ENCODE measurements at places on chromosomes 6 and 20.

DNA sequence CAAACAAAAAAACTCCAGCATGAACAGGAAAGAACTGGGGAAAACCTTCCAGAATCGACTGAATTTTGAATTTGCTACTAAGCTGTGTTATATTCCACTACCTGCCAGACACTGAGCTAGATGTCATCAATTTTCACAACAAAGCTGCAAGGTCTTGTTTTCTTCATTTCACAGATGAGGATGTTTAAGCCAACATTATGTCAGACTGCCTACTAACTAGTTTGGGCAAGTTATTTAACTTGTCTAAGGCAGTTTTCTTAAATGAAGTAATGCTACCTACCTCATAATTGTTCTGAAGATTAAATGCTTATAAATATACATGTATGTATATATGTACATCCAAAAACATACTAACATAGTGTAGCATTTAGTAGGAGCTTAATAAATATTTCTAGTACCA lies 144.4 kb downstream of the MMS22L start:
- no peak for DNase-seq

- no peak for DNase-seq
Measured at GRCh38 chr20:34604980-34605788, 46.7 kb downstream of the MAP1LC3A start.

DNA sequence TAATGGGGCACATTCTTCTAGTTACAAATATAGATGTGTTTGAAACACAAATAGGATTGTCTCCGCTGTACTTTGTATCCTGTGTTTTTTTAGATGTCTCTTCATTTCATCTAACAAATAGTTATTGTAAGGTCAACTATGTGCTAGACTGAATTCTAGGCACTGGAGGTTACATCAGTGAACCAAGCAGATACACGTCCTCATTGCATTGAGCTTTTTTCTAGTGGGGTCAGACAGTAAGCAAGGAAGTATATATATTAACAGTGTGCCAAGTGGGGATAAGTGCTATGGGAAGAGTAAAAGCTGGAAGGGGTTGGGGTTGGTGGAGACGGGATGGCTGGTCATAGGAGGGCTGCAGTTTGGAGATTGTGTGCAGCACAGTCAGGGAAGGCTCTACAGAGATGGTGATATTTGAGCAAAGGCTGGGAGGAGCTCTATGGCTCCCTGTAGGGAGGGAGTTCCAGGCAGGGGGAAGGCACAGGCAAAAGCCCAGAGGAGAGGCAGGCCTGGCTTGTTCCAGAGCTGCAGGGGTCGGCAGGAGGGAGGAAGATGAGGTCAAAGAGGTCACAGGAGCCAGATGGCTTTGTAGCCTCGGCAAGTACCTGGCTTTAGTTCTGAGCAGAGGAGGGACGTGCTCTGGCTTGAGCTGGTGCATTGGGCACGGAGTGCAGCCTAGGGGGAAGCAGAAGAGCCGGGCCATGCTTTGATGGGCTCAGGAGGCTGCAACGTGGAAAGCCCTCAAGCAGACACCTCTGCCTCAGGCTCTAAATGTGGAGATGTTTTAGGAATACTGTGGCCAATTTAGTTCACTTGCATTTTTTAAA lies 152.3 kb downstream of the ZDHHC14 start:
- DNase-seq: no peak

DNA sequence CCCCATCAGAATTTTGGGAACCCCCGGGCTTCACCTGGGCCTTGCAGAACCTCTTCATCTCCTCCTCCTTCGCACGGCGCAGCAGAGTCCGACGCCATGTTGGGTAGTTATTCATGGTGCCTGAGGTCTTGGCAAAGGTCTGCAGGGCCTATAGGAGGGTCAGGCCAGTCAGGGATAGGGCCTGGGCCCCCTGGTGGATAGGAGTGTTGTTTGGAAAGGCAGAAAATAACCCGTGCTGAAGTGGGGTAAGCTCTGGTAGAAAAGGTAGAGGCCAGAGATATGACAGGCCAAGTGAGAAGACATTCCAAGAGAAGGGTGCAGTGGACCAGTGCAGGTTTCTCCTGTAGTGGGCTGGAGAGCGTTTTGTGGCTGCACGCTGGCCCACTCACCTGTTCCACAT lies 4.9 kb downstream of the SMPD2 start:
- DNase-seq: no peak

DNA sequence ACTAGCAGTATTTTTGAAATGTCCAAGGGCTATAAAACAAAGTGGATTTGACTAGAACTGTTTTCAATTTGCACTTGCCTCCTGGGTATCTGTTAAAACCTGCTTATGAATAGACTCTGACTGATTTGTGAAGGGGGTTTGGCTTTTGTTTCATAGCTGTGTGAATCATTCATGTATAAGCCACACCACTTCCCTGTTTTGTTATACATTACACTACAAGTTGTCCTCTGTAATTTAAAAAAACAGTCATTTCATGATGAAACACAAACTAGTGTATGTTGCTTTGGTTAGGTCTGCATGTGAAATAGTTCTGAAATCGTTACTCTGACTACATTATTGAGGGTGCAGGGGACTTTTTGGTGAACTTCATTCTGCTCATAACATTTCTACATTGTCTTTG lies 121.7 kb downstream of the NKAIN2 start:
- DNase-seq: no peak

GRCh38 chr6:138160329-138161087 lies 1.2 kb upstream of the ARFGEF3 start:
- no peak for DNase-seq

DNA sequence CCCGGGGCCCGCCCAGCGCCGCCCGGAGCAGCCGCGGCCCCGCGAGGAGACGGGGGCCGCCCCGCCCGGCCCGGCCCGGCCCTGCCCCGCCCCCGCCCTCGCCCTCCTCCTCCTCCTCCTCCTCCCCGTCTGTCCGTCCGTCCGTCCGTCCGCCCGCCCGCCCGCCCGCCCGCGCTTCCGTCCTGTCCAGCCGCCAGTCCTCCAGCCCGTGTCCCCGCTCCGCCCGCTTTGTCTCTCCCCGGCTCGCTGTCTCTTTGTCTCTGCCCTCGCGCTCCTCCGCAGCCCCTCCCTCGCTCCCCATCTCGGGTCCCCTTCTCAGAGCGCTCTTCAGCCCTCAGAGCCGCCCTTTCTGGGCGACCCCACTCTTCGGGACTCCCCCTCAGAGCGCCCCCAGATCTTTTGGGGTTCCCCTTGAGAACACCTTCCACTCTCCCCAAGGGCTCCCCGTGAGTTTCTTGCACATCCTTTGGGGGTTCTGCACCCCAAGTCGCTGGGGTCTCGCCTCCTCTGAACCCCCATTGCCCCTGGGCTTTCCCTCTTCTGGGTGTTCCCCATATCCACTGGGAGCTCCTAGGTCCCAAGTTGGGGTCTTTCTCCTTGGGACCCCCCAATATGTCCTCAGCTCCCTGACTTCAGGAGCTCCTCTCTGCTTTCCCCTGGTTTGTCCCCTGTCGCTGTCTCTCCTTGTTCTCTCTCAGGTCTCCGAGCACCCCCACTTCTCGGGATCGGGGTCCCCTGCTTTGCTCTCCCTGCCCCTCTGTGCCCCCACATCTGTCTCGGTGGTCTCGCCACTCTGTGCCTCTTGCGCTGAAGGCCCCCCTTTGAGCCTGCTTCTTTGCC lies 79.5 kb upstream of the MYL9 start:
- no peak for DNase-seq

GRCh38 chr6:6678185-6678671 lies 89.7 kb downstream of the LY86 start:
- DNase-seq: no peak

DNA sequence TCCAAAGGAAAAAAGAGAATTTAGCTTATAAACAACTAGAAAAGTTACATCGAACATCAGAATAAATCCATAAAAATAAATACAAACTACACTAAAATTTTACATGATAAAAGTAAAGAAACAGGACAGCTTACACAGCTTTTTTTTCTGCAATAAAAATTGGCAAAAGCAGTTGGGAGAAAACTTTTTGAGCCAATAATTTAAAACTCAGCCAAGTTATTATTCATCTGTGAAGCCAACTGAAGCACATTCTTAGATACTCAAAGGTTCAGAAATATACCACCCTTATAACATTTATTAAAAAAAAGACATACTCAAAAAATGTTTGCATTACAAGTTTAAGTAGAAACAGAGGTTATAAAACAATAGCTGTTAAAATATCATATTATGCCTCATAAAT lies 23.7 kb upstream of the RSPO3 start:
- no peak for DNase-seq

- DNase-seq: no peak
Measured at GRCh38 chr6:13431861-13432465, 55.4 kb downstream of the GFOD1 start.

DNA sequence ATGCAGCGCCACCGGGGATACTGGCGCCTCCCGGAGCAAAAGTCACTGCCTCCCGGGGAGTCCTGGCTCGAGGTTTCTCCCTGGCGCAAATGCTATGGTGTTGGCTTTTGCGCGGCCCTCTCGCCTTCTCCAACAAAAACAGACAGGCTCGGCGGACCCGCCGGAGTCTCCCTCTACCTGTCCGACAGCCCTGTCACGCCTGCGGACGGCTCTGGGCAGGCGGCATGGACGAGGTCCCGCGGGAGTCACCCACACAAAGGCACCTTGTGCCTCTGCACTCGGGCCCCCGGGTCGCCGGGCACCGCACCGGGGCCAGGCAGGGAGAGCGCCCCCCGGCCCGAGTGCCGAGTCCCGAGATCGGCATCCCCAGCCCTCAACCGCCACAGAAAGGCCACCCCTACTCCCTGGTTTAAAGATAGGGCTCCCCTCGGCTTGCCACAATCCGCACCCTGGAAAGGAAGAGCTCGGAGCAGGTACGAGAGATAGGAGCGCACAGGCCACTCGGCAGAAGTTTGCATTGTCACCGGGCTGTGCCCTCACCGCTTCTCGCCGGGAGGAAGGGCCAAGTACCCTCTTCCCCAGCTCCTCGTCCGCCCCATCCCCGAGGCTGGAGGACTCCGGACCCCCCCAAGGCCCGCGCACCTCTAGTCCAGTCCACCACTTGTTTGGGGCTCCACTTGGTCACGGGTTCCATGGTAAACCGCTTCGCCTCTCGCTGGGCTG lies 903 bp downstream of the CNKSR3 start:
- DNase-seq: no peak

DNA sequence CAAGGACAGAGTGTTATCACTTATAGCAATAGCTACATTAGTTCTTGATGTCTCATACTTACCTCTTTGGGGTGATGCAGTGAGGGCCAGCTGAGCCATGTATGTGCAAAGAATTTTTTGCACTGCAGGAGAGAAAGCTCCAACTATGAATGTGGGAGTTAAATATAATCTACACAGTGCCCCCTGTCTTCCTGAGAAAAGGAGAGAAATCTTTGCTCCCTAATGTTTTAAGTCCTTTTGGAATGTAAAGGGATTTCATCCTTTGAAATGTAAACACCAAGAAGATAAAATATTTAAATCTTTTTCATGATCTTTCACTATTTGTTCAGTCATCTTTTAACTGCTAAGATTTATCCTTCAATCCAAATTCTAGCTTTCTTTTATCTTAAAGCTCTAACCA lies 822.1 kb downstream of the TENT5A start:
- DNase-seq: no peak

- DNase-seq: no peak
Measured at GRCh38 chr20:56875052-56875659, 246.1 kb downstream of the TFAP2C start.

DNA sequence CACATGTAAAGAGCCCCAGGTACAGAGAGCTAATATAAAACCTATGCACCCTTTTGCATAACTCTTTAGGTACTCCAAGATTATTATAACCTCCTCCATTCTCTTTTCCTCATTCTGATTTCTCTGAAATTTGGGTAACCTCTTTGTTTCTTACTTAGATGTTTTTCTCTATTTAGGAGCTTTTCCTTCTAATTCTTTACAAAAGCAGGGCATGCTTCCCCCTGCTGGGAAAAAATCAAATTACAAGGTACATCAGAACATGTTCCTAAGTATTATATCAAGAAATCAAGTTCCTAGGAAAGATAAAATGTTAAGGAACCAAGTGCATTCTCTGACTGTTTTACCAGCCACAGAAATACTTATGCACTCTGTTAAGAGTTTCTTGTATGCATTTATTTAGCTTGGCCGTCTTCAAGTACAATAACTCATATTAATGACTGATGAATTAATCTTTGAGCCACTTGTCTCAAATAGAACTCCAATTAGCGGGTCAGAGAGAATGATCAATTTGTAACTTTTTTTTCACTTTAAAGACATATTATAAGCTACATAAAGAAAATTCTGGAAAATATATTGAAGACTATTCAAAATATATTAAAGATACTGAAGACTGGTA lies 2.1 kb downstream of the KHDRBS2 start:
- DNase-seq: no peak

All from hypothalamus (tissue), 51 donors.